Esophagus muscularis mucosa (tissue), 4 donors: ENCODE measurements at places on chromosomes 16 and 17. TPM values are rescaled to one million over a fixed set of nuclear protein-coding genes. Genes with fewer than 3 reads are reported as not detected.

The SCGB1C2 gene
- total RNA-seq: not detected

The BICDL2 gene
- 0.19 TPM for total RNA-seq

GRCh38 chr17:50421308-50422051, 4.5 kb upstream of the ACSF2 start:
- no peak for DNase-seq

GRCh38 chr16:87830673-87831420, 38.5 kb downstream of the SLC7A5 start:
- no peak for DNase-seq

GRCh38 chr17:29240968-29241963, 5.4 kb upstream of the CRYBA1 start:
- peak; percentile 90 for DNase-seq

- DNase-seq: no peak
Observed at GRCh38 chr16:15739950-15740349, 89.9 kb downstream of the NDE1 start.

DNA sequence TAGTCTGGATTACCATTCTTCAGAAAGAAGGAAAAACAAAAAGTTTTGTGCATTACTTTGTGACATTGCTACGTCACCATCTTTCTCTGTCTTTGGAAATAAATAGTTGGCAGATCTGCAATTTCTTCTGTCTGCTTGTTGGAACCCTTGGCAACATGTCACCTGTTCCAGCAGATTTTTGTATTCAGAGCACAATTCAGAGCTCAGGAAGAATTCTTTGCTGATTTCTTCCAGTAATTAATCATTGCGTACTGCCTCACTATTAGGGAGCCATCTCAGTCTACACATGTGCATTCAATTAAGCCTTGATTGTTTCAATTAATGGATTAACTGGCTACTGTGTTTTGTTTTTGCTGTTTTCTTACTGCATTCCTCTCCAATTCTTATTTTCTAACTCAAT, 467.2 kb downstream of the CDH8 start:
- DNase-seq: no peak

DNA sequence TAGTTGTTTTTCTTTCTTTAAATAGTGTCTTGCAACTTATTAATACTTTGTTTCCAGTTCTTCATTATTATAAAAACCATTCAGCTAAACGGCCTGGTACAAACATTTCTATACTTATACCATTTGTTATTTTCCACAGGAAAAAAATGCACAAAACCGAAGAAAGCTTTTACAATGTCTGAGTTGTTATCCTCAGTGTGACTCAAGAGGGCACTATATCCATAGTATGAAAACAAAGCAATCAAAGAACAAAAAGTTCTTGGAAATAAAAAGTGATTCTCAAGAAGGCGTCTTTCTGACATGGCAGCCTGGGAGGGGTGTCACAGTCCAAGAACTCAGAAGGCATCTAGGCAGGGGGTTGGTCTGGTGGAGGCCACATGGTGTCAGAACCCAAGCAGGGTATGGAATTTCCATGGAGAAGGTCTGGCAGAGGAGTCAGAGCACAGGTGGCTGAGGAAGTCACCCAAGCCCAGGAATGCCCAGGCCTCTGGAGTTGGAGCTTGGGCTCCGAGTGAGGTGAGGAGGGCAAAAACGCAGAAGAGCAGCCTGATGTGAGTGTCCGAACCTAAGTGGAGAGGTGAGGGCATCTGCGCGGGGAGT, 70.9 kb upstream of the ATP2A3 start:
- DNase-seq: no peak
